ENCODE measurements at places on chromosomes 13 and 19.

DNA sequence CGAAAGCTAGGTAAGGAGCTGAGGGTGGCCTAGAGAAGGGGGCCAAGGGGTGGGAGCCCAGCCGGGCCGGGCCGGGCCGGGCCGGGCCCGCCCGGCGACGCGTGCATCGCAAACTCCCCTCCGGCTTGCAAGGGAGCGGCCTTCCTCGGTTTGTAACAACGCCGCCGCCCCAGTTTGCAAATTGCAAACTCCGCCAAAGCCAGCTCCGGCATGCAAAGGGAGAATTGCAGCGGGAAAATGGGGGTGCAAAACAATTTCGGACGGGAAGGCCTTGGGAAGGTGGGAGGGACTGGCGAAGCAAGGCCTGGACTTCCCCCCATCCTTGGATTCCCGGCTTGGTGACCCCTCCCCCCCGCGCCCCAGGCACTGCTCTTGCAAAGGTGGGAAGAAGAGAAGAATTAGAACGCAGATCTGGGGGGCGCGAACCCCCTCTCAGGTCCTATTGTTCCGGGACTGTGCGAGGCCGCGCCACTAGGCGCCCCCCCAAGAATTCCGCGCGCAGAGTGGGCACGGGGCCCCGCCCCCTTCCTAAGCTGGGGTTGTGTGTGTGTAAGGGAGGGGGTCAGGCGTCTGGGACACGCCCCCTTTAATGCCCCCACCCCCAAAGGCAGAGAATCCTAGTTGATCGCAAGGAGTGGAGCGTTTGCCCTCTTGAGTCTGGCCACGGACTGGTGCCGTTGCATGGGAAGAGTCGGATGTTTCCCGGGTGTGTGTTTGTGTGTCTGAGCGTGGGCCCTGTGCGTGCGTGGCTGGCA, 926 bp downstream of the PRR12 start:
- peak; percentile 36 for DNase-seq

DNA sequence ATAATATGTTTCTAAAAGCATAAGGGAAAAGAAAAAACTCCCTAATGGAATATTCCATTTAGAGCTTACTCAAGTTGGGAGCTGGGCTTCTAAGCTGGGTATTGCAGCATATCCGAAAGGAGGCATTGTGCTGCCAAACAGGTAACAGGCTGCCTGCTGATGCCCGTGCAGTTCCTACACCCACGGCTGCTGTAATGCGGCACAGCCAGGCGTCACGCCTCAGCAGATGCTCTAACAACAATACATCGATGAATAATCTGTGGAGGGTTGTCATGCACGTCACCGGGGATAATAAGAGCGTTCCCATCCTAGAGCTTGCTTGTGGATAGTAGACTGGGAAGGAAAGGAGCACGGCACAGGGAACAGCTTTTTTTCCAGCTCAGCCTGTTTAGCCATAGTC, 1582.1 kb upstream of the SLC10A2 start:
- no peak for DNase-seq

- no peak for DNase-seq
These were observed 3.6 kb upstream of the FAM187B start for GRCh38 chr19:35231956-35232645.

DNA sequence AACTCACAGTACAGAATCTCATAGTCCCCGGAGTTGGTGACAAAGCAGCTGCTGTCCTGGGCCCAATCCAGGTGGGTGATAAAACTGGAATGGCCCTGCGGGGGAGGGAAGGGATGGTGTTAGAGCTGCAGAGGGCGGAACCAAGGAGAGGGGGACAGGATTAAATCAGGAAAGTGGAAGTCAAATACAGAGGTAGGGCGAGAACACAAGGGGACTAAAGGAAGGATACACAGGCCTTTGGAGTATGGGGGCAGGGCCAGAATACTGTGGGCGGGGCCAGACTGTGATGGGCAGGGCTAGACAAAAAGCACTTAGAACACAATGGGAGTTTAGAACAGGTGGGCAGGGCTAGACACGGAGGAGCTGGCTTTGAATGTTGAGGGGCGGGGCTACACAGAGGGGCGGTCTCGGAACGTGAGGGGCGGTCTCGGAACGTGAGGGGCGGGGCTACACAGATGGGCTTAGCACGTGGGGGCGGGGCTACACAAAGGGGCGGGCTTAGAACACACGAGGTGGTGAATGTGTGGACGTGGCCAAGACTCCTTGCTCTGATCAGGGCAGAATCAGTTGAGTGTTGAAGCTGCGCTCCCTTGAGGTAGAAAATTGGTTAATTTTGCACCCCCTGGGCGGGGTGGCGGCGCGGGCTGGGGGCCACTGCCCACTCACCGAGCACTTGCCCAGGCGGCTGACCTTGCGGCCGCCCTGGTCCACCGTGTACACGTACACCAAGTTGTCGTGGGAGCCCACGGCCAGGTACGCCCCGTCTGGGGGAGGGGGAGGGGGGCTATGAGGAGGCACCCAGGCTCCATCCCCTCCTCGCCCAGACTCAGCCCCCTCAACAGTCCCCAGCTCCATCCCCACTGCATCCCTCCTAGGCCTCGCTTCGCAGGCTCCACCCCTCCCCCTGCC, 14.0 kb upstream of the GPR4 start:
- no peak for DNase-seq

DNA sequence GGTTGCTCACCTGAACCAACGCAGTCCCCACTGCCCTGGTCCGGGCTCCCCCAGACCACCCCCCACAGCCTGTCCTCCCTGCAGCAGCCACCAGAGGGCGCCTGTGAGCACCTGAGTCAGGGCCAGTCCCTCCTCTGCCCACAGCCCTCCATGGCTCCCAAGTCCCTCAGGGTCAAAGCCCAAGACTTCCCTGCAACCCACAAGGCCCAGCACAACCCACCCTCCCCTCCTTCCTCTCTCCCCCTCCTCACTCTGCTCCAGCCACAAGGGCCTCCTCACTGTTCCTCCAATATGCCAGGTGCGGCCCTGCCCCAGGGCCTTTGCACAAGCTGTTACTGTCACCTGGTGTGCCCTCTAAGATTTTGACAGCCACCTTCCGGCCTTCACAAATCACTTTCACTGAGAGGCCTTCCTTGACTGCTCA, 10.9 kb downstream of the GNA15 start:
- DNase-seq = no peak

DNA sequence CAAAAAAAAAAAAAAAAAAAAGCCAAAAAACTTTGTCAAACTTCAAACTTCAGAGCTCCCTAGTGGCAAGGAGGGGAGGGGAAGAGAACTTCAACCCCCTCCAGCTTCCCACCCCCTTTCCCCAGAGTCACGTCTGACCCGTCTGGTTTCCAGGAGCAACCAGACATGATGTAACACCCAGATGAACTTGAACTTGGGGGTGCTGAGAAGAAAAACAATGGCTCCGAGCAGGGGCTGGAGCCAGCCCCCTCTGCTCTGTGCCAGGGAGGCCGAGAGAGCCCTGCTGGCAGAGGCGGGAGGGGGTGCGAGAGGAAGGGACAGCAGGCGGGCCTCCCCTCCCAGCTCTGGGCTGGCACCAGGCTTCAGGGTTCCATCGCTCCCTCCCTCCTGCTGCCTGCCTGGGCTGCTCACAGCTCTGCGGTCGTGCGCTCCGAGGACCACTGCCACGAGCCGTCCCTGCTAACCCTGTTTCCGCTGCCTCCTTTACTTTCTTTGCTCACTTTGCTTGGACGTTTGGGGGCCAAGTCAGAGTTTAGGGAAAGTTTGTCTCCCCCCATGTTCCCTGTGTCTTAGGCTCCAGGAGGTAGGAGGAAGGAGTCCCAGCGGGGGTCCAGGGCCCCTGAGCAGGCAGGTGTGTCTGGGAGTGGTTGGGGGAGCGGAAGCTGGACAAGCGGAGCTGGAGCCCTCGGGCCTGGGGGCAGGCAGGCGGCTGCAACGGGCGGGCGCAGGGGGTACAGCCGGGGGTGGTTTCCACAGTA, 11.1 kb downstream of the LYL1 start:
- DNase-seq = no peak

DNA sequence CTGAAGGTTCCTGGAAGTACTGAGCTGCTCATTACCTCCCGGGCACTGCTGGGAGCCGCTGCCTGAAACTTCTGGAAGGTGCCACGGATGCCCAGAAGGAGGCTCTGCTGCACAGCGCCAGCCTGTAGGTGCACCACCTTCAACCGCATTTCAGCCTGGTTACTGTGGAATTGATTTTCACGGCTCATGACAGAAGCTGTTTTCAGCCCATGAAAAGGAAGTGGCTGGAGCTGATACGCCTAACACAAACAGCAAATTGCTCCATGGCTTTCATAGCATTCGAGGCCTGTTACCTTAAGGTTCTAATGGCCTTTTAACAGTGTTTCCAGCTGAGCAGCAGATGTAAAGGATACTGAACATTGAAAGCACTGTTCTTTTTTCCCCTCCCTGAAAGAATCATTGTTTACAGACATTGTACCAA, 22.0 kb downstream of the GPC6 start:
- DNase-seq = no peak

DNA sequence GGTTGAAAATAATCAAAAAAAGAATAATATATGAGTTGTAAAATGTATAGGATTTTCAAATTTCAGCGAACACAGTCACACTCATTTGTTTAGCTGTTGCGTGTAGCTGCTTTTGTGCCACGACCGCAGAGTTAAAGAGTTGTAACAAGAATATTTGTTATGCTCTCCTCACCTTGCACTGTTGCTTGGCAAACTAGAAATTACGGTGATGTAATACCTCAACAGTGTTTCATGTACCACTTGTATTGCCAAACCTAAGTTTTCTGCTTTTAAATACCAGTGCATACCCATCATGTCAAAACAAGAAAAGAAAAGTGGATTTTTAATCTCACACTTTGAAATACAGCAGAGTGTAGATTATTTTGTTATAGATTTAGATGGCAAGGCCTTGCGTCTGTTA, 201.1 kb downstream of the NBEA start:
- DNase-seq = no peak

DNA sequence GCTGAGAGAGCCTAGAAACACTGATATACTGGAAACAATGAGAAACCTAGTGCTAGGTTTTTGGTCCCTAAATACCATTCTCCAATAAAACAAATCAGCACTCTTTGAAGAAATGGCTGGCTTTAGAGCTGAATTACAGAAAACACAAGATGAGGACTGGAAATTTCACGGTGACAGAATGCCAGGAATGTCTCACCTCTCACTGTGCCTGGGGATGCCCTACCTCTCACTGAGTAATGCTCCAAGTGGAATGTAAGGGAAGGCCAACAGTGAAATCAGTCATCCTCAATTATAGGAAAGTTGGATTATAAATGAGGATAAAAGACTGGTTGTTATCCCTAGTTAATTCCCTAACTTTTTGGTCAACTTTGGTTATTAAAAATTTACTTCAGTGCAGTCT, 259.0 kb downstream of the NALCN start:
- DNase-seq = no peak

GRCh38 chr13:72852207-72852606, 70.3 kb downstream of the PIBF1 start:
- no peak for DNase-seq

GRCh38 chr13:44747179-44747578, 171.0 kb upstream of the TSC22D1 start:
- no peak for DNase-seq

DNA sequence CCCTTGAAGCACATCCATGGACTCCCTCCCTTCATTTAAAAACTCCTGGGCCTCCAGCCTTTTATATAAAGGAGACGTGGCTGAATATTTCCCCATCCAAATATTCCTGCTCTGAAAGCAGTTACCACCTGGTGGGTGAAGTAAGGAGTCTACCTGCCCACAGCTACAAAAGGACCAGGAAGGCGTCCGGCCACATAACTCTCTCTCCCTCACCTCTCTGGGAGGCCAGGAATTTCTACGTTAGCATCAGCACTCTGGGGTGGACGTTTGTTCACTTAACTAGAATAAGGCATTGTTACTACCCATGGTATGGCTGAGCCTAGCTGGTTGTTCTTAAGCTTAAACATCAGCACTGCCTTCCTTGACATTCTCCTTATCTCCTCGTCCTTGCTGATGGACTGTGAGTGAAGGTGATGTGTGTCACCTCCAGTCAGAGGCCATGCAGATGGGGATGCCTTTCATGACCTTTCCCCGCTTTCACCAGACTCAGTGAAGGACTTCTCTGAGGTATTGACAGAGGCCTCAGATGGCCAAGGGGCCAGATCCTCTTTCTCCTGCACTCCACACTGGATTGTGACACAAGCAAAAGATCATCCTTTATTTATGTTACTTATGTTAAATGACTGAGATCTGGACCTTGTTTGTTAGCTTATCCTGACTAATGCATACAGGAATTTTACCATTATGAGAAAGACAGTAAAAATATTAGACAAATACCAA, 22.2 kb upstream of the KPNA3 start:
- DNase-seq = no peak

DNA sequence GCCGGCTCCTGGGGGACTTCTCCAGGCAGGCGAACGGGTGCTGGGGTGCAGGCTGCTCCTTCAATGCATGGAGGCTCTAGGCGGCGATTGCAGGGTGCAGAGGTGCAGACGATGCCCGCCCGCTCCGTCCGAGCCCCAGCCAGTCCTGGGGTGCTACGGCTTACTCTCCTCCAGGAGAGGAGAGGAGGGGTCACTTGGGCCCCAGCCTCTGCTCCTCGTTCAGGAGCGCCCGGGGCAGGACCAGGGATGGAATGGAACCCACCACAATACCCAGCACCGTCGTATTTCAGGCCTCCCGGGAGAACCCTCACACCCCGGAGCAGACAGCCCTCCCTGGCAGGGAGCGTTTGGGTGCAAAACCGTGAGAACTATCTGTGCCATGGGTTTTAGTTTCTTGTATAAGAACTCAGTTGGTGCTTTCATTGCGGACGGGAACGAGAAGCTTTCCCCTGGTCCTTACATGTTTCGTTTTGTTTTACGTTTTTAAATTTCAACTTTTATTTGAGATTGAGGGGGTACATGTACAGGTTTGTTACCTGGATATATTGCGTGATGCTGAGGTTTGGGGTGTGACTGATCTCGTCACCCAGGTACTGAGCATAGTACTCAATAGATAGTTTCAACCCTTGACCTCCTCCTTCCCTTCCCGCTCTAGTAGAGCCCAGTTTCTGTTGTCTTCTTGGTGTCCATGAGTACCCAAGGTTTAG, 46.8 kb downstream of the ARHGEF18 start:
- no peak for DNase-seq

GRCh38 chr19:18807861-18808331, 16.8 kb upstream of the COMP start:
- no peak for DNase-seq

DNA sequence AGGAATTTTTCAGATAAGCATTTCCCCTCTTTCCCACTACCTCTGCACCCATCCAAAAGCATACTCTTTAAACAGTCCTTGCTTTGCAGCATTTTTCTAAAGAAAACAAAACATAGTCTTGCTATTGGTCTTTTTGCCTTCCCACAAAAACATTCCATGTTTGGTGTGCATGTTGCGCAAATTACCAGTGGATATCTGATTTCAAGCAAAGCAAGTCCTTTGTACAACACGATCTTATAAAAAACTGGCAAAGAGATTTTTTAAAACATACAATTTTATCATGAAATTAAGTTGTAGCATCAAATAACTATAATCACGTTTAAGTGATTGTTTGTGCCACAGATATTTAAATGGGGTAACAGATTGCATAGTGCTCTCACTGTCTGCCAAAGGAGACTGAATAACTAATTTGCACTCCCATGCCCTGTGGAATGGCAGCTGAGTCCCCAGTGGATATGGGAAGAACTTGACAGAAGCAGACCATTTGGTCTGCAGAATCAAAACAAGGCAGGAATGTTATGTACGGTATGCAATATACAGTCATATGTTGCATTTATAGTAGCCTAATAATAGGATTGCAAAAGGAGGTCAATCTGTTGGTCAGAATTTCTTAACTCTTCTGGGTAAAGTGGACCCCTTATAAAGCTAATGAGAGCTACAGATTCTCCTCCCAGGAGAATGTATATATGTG, 285.7 kb downstream of the TBC1D4 start:
- no peak for DNase-seq

Measured in NCI-H1105 (cell line).